Lung microvascular endothelial cell (primary cell): ENCODE measurements at places on chromosomes 12 and 14. TPM values are rescaled to one million over a fixed set of nuclear protein-coding genes. Genes with fewer than 3 reads are reported as not detected.

DNA sequence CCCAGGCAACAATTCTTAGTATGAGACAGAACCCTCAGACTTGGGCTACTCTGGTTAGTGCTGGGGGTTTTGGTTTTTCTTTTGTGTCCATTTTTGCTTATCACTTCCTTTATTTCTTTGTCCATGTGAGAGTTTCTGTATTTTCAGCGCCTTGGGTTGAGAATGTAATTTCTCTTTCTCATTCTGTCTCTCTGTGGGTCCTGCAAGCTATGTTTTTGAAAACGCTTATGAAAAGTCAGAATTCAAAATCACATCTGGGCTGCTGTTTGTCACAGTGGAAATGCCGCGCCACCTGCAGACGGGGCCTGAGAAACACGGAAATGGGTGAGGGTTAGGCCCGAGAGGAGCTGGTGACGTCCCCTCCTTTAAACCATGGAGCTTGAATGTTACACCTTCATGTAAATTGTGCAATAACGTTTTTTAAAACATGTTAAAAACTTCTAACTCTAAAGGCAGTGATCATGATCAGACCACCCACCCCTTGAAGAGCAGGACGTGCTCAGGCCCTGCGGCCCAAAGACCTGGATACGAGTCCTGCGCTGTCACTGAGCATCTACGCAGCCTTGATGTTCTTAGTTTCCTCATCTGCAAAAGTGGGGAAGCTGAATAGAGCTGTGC lies 26.1 kb downstream of the JDP2 start:
- DNase-seq = no peak

- peak; percentile 89 for DNase-seq
Measured at GRCh38 chr12:12870465-12870864, 20.9 kb upstream of the GPRC5A start.

DNA sequence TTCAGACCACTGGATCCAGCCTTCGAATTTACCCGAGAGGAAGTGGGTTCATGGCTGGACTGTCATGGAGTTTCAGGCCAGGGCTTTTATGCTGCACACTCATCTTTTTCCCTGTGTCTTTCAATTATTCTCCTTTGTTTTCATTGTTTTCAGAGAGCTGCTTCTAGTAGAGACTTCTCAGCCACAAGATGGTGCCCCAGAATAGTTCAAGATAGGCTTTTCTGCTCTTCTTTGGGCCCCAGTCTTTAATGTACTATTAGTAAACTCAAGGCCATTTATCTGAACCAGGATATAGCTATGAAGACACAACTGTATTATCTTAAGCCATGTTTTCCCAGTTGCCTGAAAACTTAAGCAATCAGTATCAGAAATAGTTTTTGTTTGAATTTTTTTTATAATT lies 30.4 kb upstream of the PSMA6 start:
- no peak for DNase-seq

- no peak for DNase-seq
Measured at GRCh38 chr12:115481141-115481540, 796.4 kb downstream of the MED13L start.

Gene KRT78
- total RNA-seq = not detected in 2 replicates
